ENCODE measurements at places on chromosomes 2 and 18.

GRCh38 chr18:35672897-35673296 lies 91.4 kb downstream of the GALNT1 start:
- DNase-seq = no peak

DNA sequence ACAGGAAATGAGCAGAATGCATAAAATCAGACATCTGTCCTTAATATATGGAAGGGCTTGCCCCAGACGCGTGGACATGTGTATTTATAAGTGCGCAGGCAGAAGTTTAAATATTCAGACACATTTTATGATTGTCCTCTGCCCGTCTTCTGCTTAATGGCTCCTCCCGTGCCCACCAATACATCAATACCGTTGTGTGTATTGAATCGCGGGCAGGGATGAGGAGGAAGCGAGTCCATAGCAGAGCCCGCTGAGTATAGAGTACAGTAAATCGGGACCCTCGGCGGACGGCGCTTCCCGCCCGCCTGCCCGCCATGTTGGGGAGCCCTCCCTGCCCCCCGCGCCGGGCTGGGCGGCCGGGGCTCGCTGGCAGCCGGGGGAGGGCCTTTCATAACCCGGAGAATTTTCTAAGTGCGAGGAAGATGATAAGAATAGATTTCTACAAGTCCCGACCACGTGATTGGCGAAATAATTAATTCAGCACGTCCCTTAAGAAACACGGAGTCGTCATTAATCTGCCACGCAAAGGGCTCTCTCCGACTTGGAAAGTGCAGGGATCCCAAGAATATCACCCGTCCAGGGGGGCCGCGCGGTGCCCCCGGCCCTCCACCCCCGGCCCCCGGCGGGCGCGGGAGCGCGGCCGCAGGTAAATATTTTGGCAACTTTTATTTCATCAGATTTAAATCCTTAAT lies at the start of gene HOXD3:
HOXD3 (plus strand) TSS at position 501 of the 692 bp plus-strand sequence. CDS start 11,808 bp downstream, outside the sequence.
- no peak for DNase-seq

DNA sequence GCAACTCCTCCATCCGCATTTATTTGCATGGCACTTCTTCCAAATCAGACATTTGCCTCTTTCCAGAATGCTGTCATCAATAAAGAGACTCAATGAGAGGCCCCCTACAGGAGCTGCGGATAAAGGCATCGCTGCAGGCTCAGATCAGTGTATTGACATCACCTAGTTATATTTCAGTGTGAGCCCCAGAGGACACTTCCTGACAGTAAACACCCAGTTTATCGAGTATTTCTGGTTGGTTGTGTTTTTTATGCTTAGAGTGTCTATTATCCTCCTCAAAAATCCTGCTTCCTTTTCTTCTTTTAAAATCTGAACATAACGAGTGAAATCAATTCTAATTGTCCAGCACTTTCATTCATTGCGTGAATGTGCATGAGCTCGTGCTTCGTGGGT lies 38.8 kb downstream of the NRP2 start:
- no peak for DNase-seq

DNA sequence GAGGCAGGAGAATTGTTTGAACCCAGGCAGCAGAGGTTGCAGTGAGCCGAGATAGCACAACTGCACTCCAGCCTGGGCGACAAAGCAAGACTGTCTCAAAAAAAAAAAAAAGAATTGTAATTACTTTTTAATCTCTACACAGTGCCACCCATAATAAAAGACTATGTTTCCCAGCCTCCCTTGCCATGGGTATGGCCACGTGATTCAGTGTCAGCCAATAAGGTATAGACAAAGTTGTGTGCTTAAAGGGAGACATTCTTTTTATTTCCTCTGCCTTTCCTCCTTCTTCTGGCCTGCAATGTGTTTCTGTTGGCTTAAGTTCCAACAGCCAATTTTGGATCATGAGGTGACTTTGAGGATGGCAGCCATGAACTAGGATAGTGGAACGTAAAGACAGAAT lies 406.9 kb downstream of the LNPK start:
- no peak for DNase-seq

DNA sequence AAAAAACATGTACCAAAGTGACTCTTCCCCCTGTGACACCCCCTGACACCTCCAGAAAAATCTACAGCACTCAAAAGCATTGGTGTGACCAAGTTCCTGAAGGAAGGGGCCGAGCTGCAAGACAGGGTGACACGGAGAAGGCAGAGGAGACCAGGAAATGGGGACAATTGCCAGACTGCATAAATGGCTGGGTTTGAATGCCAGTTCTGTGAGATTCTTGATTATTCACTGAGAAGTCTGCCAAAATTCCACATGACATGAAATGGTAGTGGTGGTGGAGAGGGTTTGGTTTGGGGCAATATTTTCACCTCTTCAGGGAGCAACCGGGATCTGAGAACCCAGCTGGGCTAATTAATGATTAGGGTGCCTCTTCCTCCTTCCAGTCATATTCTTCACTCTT lies 178.5 kb downstream of the ARL4C start:
- no peak for DNase-seq

GRCh38 chr18:49048396-49049020 lies 97.7 kb upstream of the SMAD7 start:
- DNase-seq = no peak

GRCh38 chr2:194819367-194819766 lies 837.7 kb upstream of the SLC39A10 start:
- no peak for DNase-seq

GRCh38 chr2:120880381-120880780 lies 144.7 kb downstream of the GLI2 start:
- DNase-seq = no peak

- no peak for DNase-seq
Observed at GRCh38 chr2:64514008-64514407, 10.1 kb upstream of the AFTPH start.

- no peak for DNase-seq
Observed at GRCh38 chr2:218505754-218506371, 62.3 kb downstream of the USP37 start.

GRCh38 chr2:96969321-96969720 lies 17.1 kb downstream of the FAM178B start:
- no peak for DNase-seq

- DNase-seq = no peak
Observed at GRCh38 chr2:105969552-105969951, 224.5 kb downstream of the UXS1 start.

- DNase-seq = no peak
Observed at GRCh38 chr2:55810622-55811020, 113.0 kb downstream of the EFEMP1 start.

- no peak for DNase-seq
Observed at GRCh38 chr18:69951182-69951581, 3.5 kb upstream of the CD226 start.

DNA sequence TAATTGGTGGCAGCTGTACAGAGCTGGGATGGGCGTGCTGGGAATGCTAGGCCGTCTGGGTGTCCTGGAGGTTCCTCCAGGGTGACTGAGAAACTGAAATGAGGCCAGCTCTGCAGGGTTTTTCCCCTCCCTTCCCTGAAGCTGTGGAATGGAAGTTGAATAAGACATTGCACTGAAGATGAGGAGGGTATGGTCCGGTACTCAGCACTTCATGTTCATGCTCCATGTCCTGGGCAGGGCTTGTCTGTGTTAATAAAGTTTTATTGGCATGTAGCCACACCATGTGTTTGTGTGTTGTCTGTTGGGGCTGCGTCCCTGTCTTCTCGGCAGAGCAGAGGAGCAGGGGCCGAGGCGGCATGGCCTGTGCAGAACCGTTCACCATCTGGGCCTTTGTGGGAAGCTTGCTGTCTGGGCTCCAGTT lies 154.0 kb downstream of the LDLRAD4 start:
- DNase-seq = no peak

- DNase-seq = no peak
Observed at GRCh38 chr18:65287652-65288051, 463.2 kb upstream of the CDH7 start.

DNA sequence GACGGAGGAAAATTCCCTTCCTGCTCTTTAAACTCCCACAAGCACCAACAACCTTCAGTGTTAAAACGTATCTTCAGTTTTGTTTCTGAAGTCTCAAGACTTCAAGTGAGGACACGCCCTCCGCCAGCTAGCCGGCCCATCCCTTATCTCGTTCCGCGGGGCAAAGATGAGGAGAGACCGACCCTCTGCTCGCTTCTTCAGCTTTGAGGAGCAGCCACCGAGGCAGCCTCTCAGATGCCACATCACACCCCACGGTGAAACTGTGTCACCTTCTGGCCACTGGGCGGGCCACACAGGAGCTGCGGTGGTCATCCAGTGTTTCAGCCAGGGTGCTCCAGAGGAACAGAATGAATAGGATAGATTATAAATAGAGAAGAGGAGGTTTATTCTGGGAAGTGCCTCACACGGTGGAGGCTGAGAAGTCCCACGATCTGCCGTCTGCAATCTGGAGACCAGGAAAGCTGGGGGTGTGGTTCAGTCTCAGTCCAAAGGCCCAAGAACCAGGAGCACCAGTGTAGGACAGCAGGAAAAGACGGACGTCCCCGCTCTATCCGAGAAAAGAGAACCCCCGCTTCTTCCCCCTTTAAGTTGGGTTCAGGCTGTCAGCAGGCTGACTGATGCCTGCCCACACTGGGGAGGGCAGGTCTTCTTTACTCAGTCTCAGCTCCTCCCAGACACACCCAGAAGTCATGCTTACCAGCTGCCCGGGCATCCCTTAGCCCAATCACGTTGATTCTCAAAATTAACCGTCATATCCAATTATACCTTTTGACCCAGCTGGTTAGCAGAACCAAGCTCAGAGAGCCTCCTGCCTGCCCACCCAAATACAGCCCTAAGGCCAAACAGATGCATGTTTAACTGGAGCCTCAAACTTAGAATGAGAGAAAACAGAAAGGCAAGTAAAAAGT lies 399.7 kb upstream of the ID2 start:
- DNase-seq = no peak

- no peak for DNase-seq
Observed at GRCh38 chr18:51248685-51249084, 51.2 kb upstream of the MEX3C start.

GRCh38 chr2:206915121-206915520 lies 24.2 kb upstream of the CPO start:
- DNase-seq = no peak

- DNase-seq = no peak
Observed at GRCh38 chr2:131039908-131040660, 53.2 kb downstream of the FAM168B start.

- DNase-seq = no peak
Observed at GRCh38 chr2:39181297-39181696, 60.4 kb upstream of the SOS1 start.

GRCh38 chr2:143885461-143885860 lies 634.5 kb downstream of the ZEB2 start:
- no peak for DNase-seq

DNA sequence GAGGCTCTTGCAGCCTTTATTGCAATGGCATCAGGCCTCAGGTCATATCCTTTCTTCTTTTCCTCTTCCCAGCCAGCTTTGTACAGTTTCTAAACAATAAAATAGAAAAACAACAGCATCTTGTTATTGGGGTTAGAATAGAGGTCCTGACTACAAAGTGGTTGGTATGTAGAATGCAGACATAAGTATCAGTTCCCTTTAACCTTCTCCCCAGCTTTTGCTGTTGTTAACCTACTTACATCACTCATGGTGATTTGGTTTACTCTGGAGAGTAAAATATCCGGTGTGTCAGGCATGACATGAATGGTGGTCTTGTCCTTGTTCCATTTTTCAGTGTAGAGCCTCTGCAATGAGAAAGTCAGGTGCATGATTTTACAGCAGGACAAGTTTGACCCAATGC lies 69.8 kb downstream of the NEB start:
- no peak for DNase-seq

GRCh38 chr2:84972207-84972783 lies 1.3 kb downstream of the KCMF1 start:
- no peak for DNase-seq

DNA sequence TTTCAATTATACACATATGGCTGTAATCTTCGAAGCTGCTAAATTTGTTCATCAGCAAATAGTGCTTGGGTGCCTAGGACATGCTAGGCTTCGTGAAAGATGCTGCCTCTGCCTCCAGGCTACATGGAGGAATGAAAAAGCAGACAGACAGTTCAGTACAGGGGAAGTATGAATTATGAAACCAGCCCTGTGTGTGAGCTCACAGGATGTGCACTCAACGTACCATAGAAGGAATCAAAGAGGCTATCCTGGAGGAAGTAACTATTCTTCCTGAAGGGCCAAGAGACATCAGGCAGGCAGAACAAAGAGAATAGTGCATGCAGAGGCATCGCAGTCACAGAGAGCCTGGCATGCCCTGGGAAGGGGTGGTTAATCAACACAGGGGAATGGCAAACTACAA lies 61.4 kb downstream of the DYM start:
- DNase-seq = no peak

DNA sequence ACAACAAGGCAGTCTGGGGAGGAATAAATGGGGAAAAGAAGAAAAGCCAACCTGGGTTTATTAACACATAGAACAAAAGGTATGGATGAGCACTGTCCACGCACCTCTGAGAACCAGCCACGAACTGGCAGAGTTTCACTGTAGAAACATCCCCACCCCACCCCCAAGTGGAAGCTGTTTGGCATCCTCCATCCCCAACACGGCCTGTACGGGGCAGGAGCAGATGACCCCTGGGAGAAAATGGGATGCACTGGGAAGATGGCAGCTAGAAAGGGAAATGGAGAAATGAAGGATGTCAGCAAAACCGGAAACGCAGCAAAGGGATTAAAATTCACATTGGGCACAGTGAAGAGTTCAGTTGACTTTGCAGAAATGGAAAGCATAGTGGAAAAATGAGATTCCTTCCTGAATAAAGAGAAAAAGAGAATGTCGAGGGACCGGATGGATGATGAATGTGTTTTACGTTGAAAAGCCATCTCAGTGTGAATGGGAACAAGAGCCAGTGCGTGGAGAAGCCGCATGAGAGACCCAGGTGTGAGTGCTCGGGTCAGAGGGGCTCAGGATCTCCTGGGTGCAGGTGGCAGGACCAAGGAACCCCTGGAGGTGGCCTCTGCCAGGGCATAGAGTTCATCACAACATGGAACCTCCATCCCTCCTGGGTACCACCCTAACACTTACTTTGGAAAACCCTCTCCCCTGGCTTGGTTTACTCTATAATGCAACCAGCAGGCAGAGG lies 247.0 kb downstream of the ALPK2 start:
- DNase-seq = no peak

DNA sequence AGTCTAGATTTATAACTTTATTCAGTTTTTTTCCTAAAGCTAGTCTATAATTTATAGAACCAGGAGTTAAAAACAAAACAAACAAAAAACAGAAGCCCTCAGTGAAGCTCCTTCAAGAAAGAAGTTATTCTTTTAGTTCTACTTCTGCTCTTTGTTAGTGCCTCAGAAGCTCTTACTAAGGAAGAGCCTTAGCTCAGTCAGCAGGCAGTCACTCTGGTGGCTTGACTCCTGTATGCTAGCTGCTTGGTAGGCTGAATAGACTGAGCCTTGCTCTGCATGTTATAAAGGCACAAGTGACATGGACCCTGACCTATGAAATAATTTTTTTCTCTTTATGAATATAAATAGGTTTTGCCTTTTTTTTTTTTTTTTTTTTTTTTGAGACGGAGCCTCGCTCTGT lies 24.8 kb downstream of the NCOA1 start:
- DNase-seq = no peak

Measured in stimulated activated CD4-positive, alpha-beta T cell treated with anti-CD3 and anti-CD28 coated beads, Interleukin-4, amount 100 ng/mL, for 4 hours (primary cell).